ENCODE measurements at places on chromosomes 12 and 14.

- peak; percentile 15 for DNase-seq
Observed at GRCh38 chr14:101876555-101876938, 87.8 kb upstream of the DYNC1H1 start.

DNA sequence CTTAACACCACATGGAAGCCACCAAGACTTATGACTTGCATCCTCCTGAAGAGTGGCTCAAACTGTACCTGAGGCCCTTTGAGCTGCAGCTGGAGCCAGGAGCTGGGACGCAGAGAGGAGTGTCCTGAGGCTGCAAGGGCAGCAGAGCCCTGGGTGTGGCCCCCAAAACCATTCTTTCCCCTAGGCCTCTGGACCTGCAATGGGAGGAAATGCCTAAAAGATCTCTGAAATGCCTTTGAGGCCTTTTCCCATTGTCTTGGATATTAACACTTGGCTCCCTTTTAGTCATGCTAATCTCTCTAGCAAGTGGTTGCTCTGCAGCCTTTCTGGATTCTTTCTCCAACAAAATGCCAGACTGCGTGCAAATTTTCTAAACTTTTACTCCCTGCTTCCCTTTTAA is 156.1 kb downstream of the SLC38A4 start:
- DNase-seq: no peak

GRCh38 chr12:115864396-115864795 is 413.1 kb downstream of the MED13L start:
- no peak for DNase-seq

DNA sequence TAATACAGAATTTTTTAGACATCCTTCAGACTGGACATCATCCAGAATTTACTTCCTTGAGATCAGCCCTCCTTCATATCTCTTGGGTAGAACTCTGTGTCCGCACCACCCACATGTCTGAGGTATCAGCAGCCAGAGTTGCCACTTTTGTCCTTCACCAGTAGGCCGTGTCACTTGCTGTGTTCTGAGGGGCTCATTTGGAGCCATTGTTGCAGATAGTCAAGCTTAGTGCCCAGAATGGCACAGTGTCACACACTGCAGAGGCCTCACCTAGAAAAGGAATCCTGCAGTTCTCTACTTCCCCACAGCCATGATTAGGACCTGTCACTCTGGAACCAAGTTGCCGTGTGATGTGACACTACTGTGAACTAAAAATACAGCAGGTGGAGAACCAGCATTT is 36.9 kb upstream of the KCNK13 start:
- no peak for DNase-seq

GRCh38 chr12:3945671-3946070 is 72.5 kb upstream of the PARP11 start:
- DNase-seq: no peak

- DNase-seq: no peak
Observed at GRCh38 chr12:77696183-77696582, 134.5 kb upstream of the NAV3 start.

DNA sequence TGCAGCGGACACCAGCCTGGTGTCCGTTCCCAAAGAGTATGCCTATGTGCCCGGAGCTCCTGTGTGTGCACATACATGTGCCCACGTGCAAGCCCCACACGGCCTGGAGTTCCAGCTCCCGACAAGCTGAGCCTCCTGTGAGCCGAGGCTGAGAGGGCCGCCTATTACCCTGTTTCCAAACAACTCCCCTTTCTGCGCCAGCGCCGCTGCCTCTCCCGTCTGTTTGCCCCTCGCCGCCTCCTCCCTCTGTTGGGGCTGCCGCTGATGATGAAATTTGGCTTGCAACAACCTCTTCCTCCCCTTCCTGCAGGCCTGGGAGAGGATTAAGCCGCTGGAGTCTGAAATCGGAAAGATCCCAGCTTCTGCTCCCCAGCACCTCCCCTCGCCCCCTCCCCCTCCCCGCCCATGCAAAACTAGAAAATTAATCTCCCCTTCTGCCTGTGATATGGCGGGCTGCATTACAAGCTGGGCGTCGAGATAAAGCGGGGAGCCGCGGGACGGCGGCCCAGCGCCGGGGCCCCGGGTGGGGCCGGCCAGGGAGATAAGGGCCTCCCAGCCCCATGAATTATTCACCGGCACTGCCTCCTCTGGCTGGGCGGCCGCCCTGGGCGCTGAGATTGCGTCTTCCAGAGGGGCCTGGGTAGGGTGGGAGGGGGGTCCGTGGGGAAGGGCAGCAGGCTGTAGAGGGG is 6.8 kb upstream of the ASIC1 start:
- no peak for DNase-seq

DNA sequence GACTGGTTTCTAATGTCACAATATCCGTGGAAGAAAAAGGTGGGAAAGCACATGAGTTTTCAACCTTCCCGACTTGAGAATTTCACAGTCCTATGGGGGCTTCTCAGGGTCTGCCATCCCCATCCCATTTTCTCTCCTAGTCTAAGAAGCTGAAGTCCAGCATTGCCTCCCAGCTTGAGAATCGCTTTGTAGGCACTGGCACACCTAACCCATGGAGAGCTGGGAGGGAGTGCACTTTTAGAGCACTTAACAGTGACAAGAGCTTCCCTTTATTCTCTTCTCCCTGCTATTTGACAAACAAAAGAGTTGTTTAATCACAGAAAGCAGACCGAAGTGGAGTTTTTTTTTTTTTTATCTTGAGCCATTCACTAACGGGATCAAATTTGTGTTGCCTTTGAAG is 22.8 kb upstream of the SRRM4 start:
- no peak for DNase-seq

GRCh38 chr12:88206601-88207000 is 64.5 kb downstream of the TMTC3 start:
- no peak for DNase-seq

DNA sequence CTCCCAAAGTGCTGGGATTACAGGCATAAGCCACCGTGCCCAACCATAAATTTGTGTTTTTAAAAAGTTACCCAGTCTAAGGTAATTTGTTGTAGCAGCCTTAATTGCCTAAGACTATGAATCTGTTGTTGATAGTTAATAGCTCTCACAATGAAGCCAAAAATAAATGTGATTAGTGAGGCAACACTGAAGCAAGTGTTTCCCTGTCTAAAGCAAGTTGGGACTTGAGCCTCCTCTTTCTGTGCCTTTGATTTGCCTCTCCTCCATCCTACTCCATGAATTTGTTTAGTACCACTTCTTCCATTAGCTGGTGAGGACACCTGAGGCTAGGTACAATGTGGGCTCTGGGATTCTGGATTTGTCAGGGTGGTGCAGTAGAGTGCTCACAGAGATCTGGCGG is 36.8 kb downstream of the DAAM1 start:
- DNase-seq: no peak

DNA sequence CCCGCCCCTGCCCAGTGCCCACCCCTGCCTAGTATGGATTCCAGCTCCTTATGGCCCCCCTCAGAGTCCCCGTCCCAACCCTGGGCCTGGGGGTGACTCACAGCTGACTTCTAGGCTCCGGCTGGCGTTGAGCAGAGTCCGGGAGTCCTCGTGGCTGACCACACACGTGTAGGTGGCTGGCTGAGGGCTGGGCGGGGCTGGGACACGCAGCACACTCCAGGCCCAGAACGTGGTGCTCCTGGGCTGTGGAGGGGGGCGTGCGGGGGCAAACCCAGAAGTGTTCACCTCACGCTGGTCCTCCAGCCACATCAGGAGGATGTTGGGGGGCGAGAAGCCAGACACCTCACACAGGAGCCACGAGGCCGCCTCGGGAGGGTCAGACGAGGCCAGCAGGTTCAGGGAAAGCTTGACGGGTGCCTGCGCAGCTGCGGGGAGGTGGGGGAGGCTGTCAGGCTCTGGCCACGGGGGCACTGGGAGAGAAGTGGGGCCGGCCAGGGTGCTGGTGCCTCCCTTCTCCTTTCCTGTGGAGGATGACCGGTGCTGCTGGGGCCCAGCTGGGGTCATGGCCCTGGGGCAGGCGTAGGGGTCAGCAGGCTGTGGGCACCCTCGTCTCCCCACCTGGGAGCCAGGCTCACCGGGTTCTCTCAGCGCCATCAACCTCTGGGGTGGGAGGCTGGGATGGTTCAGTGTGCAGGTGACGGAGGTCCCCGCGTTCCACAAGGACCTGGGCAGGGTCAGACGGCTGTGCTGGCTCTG is 314.1 kb downstream of the TMEM121 start:
- DNase-seq: no peak

GRCh38 chr14:26621364-26621763 is 23.5 kb upstream of the NOVA1 start:
- no peak for DNase-seq

- DNase-seq: no peak
Observed at GRCh38 chr12:2306012-2306411, 253.2 kb downstream of the CACNA1C start.

- no peak for DNase-seq
Observed at GRCh38 chr14:74691456-74691855, 21.4 kb downstream of the AREL1 start.

DNA sequence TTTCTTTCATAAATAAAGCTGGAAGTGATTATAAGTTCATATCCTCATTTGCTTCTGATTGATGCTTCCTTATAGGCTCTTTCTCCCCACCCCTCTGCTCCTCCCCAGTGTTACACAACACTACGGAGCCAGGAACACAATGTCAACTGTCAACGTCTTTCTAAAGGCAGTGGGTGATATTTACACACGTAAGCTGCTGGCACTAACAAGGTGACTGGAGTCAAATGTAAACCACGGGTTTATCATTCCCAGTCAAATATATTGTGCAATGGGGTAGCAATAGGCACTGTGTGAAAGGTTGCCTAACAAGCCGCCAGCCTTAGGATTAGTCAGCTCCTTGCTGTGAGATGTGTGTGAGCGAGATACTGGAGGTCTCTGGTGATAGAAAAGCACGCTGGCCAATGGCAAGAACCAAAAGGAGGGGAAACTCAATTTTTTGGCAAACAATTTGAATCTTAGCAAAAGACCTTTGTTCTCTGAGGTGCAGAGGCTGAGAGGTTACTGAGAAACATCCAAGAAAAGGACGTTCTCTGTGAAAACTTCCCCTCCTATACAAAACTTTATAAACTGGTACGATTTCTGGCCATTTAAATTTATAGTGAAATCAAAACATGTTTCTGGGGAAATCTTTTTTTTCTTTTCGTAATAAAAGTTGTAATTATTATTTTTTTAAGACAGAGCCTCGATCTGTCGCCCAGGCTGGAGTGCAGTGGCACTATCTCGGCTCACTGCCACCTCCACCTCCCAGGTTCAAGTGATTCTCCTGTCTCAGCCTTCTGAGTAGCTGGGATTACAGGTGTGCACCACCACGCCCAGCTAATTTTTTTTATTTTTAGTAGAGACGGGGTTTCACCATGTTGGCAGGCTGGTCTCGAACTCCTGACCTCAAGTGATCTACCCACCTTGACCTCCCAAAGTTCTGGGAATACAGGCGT is 22.3 kb upstream of the HECTD1 start:
- no peak for DNase-seq

Data from stimulated activated CD4-positive, alpha-beta T cell treated with anti-CD3 and anti-CD28 coated beads, TNF-alpha, amount 100 ng/mL, for 1 hour (primary cell).